Psoas muscle (tissue), 8 donors: ENCODE measurements at places on chromosomes 3 and 15.

GRCh38 chr15:41906608-41907007, 12.8 kb upstream of the SPTBN5 start:
- DNase-seq = no peak

DNA sequence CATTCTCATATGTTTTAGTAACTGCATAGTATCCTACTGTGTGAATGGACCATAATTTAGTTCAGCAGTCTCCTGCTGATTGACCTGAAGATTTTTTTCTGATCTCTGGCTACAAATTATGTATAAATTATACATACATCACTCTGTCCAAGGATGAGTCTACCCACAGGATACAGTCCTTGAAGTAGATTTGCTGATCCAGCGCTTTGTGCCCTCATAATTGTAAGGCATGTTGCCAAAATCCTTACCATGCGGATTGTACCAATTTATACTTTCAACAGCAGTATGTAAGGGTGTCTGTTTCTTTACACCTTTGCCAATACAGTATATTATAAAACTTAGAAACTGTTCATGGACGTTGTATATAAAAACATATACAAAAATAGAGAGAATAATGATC, 46.5 kb downstream of the ACAA1 start:
- no peak for DNase-seq

- DNase-seq = no peak
These were observed 57.6 kb upstream of the TNFSF10 start for GRCh38 chr3:172580680-172581401.

DNA sequence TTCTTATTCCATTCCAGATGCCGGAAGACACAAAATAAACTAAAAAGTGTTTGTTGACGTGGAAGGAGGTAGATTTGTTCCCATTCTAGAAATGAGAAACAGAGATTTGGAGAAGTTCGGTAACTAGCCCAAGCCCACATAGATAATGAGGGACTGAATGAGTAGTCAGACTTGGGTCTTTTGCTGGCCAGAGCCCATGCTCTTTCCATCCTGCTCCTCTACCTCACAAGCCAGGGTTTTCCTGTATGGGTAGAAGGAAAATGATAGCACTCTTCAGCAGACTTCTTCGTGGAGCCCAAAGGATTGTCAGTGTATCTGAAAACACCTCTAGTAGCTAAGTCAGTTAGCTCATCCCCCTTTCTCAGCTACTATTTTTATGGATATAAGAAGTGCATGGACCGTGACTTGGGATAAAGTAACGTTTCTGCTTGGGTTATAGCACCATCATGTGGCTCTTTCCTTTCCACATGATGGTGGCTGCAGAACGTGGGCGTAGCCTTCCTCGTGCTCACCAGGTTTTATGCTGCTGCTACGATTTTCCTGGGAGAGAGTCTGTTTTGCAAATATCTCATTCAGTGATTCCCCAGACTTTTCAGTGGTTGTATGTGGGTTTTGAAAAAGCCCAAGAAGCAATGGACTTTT, 84.6 kb downstream of the DGKG start:
- no peak for DNase-seq

DNA sequence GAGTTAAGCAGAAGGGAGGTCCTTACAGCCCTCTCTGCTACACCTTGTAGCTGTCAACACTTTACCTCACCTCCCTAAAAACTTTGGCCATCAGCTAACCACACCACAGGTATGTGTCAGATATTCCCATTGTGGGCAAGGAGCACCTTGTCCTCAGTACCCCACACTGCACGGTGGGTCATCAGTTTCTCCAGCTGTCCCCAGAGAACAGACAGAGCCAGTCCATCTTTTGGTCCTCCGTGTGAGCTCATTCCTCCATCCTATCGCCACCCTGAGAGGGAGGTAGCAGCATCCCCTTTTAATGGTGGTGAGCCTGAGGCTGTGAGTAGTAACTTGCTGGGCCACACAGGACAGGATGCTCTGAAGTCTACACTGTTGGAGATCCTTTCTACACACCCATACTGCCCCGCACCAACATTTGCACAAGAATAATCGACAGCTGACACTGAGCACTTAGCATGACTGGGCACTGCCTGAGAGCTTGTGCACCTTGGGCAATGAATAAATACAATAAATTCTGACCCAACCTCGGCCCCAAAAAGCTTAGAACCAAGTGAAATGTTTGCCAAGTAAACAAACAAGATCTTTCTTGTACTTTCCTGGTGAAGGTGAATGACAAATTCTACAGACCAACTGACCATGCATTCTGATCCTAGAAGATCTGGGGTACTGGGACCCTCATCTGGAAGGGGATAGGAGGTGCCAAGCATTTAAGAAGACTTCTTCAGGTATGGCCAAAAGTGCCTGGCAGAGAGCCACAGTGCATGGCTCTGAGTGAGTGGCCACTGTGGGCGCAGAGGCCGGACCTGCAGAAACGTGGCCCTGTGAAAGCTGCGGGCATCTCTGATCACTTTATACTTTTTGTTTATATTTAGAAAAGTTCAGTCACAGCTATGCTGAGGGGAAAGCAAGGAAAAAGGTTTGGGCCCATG, 6.9 kb downstream of the CHCHD4 start:
- no peak for DNase-seq

DNA sequence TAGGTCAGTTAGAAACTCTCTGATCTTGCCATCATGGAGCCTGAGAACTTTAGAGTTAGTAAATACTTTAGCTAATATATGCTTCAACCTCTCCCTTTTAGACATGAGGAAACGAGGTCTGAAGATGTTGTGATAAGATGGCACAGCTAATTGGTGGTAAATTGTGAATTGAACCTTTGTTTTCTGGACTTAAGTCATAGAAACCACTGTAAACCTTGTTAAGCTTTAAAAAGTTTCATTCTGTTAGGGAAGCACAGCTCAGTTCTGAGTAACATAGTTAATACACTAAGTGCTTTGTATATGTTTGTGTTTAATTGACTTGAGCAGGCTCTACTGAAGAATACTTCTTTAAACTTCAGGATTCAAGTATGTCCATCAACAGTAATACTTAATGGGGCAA, 108.6 kb downstream of the AKAP13 start:
- DNase-seq = no peak

- no peak for DNase-seq
These were observed 9.2 kb downstream of the EID1 start for GRCh38 chr15:48887144-48887543.

GRCh38 chr3:171385086-171385485, 75.1 kb downstream of the TNIK start:
- DNase-seq = no peak

- DNase-seq = no peak
These were observed 478.4 kb upstream of the THBS1 start for GRCh38 chr15:39102431-39102830.

DNA sequence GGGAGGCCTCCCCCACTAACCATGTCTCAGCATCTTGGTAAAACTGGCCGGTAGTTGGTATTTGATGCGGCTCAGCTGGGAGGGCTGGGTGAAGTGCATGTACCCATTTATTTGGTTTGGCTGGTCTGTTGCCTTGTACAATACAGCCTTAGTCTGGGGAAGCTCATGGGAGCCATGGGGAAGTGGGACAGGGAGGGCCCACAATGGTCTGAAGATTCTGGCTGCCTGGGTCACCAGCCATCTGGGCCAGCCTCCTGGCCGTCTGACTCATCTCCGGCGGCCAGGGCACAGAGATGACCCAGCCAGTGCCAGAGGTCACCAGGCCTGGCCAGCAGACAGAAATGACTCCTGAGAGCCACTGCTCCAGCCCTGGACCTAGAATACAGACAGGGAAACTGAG, 51.6 kb upstream of the SMAD6 start:
- peak; percentile 64 for DNase-seq

- DNase-seq = no peak
These were observed 26.3 kb upstream of the BNC1 start for GRCh38 chr15:83310521-83311456.

GRCh38 chr3:128334086-128334645, 132.5 kb downstream of the DNAJB8 start:
- DNase-seq = no peak

DNA sequence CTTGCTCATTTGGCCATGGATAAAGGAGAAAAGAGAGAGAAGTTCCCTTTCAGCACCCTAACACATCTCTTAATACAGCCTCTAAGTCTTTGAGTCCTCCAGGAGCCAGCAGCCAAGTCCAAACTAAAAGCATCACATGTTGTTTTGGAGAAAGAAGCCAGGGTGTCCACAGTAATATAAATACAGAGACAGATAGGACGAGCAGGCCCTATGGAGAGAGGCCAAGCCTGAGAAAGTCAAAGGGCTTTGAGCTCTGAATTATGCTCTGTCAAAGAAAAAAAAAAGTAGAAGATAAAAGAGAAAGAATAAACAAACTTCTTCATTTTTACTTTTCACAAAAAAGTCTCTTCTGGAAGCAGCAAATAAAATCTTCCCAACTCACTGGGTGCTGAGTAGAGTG, 92.4 kb upstream of the THBS1 start:
- DNase-seq = no peak
